ENCODE measurements at places on chromosomes 6 and 20.

GRCh38 chr6:33996120-33996475 is 149.8 kb downstream of the GRM4 start:
- no peak for DNase-seq

GRCh38 chr6:99393366-99393697 is 663 bp downstream of the COQ3 start:
- no peak for DNase-seq

DNA sequence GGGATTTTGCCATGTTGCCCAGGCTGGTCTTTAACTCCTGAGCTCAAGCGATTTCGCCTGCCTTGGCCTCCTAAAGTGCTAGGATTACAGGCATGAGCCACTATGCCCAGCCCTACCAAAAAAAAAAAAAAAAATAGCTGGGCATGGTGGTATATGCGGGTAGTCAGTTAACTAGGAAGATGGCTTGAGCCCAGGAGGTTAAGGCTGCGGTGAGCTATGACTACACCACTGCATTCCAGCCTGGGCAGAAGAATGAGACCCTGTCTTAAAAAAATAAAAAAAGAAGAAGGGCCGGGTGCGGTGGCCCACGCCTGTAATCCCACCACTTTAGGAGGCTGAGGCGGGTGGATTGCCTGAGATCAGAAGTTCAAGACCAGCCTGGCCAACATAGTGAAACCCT is 50.2 kb downstream of the ELOVL2 start:
- no peak for DNase-seq

GRCh38 chr6:322259-322930 is 30.1 kb downstream of the DUSP22 start:
- no peak for DNase-seq

- DNase-seq = no peak
Observed at GRCh38 chr20:6006603-6006949, 47.3 kb downstream of the LRRN4 start.

DNA sequence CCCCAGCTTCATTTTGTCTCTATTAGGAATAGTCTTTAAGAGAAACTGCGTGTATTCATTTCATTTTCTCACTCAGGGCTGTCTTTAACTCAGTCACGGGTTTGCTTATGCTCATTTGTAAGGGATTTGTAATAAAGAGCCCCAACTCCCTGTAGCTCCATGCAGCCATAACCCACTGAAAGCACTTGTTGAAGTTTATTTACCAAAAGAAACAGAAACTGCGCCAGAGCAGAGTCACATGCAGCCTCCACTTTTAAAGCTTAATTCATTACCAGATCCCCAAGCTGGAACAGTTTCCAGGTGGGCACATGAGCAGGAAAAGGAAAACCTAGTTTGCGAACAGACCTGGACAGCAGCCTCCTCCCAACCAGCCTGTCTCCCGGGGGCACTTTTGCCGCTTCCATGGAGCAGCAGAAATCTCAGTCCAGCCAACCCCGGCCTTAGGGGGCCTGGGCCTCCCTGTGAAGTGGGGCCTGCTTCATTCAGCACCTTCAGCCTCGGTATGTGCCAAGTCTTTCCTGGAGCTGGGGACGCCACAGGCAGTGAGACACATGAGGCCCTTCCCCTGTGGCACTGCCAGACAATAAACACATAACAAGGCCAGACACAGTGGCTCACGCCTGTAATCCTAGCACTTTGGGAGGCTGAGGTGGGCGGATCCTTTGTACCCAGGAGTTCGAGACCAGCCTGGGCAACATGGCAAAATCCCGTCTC is 4.5 kb downstream of the BCAS4 start:
- DNase-seq = no peak

DNA sequence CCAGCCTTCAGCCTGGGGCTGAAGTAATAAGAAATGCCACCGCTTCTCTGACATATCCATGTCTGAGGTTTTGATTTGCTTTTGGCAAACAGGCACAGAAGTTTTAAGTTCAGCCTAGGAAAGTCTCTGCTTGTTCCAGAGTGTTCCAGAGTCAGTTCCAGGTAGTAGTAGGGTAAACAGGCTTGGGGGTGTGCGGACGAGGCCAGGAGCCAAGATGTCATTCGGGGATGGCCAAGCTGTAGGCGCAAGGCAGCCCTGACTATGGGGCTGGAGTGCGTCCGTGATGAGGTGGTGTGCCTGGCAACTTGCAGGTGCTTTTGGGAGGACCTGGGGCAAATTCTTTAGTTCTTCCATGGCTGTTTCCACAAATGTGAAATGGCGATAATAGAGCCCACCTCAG is 60.3 kb downstream of the IRF4 start:
- no peak for DNase-seq

GRCh38 chr6:13495112-13495776 is 7.8 kb upstream of the GFOD1 start:
- DNase-seq = no peak

DNA sequence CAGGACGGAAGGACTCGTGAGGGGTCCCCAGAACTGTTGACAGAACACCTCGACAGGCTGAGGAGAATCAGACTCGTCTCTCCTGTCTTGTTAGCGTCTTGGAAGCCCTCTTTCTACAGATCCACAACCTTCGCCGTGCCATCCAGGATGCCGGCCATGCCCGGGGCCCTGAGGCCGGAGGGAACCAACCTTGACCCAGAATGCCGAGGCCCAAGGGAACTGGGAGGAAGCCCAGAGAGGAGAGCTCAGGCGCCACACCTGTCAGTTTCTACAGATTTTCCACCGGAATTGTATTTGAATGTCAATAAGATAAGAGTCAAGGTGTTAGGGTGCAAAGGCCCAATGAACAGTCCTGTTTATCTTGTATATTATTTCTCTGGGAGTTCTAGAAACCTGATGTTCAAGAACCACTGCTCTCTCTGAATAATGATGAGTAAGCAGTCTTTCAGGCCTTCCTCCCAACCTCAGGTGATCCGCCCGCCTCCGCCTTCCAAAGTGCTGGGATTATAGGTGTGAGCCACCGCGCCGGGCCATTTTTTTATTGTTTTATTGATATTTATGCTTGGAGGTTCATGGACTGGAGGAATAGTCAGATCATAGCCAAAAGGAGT is 799 bp upstream of the ME1 start:
- DNase-seq = no peak

GRCh38 chr20:25006431-25007167 is 14.0 kb upstream of the APMAP start:
- no peak for DNase-seq

DNA sequence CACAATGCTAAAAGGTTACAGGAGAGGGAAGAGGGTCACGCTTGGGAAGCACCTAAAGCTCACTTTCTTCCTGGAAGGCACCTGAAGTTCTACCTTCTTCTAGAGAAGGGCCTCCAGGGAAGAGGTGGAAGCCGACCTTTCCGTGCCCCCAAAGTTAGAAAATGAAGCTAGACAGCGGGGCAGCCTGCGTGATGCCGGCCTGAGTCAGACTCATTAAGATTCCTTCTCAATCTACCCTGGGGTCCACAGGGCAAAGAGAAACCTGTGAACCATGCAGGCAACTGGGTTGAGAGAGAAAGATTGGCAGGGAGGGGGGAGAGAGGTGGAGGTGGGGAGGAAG is 54.8 kb upstream of the CCDC167 start:
- no peak for DNase-seq

DNA sequence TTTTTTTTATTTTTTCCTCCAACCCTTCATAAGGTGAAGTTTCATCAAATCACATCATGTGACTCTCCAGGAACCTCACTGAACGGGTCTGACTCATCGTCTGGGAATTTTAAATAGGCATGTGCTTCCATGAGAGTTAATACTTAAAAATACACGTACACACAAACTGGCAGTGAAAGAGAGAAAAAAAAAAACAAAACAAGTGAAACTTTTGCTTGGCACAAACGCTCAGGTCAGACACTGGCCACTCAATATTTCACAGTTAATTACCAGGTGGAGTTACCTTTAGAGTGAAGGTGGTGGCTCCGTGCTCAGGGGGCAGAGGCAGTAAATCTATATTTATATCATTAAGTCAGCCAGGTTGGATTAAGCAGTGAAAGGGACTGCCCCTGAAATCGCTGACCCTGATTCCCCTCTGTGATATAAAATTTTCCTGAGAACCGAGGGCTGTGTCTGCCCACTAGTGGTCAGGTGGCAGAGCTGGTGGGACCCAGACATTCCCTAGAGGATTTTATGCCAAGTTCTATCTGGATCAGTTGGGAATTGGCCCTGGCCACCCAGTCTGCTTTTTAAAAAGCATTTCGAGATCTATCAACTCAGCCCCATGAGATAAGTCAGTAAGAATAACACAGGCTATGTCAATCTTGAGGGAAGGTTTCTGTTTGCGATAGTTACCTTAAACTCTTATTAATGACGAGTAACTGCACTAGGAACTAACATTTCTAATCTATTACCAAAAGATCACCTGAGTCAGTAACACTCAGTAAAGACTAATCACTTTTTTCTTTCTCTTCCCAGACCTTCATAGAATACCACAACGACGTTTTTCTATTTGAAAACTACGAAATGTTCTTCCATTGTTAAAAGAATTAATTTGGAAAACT is 259.1 kb downstream of the HDGFL1 start:
- no peak for DNase-seq

GRCh38 chr20:52593654-52594053 is 378.5 kb upstream of the TSHZ2 start:
- no peak for DNase-seq

- no peak for DNase-seq
Observed at GRCh38 chr6:149686230-149686629, 31.7 kb downstream of the LATS1 start.

GRCh38 chr6:32637219-32637880 is at the start of gene HLA-DQA1:
Gene HLA-DQA1, plus strand, starts transcription at chr6:32637406. Its CDS starts 53 bp downstream, at chr6:32637459.
- no peak for DNase-seq

DNA sequence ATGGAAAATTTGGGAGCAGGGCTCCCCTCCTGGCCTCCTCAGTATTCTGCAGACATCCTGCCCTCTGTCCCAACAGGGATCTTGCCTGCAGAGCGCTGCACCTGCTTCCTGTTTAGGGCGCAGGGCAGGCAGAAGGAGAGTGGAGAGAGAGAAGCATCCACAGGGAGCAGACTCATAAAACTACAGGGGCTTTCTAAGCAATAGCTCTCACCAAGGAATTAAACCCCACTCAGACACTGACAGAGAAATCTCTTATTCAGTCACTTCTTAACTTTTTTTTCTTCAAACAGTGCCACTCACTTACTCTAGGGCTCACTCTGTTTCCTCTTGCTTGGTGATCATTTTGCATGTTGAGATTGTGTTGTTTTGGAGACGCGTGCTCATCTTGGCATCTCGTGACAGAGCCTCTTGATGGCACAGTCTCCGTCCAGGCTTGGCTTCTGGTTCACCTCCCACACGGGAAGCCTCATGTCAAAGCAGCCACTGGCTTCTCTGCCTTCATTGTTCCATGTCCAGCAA is 153.1 kb upstream of the INSM1 start:
- DNase-seq = no peak

- no peak for DNase-seq
Observed at GRCh38 chr6:30954631-30955366, 14.0 kb downstream of the MUCL3 start.

GRCh38 chr6:91704531-91704930 is 1117.7 kb upstream of the MAP3K7 start:
- no peak for DNase-seq

DNA sequence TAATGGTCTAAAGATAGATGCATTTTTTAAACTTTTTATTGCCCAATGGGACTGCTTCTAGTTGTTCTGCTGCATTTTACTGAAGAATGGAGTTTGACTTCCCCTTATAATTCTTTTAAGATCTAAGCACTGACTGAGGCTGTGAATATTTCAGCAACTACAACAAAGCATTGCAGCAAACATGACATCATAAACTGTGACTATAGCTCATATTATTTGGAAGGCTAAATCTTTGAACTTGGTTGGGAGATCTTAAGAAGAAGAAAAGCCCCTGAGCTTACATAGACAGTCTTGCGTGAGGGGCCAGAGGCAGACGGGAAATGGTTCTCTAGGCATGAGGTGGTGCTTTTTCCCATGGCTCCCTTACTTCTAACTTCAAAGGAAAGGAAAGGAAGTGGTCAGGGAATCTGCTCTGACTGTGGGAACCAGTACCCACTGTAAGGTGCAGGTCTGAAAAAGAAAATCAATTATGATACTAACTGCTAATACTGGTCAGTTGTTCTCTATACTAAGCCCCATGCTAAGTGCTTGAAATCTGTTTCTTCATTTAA is 14.8 kb downstream of the HEY2 start:
- DNase-seq = no peak

- no peak for DNase-seq
Observed at GRCh38 chr20:38885357-38885756, 40.9 kb upstream of the FAM83D start.

DNA sequence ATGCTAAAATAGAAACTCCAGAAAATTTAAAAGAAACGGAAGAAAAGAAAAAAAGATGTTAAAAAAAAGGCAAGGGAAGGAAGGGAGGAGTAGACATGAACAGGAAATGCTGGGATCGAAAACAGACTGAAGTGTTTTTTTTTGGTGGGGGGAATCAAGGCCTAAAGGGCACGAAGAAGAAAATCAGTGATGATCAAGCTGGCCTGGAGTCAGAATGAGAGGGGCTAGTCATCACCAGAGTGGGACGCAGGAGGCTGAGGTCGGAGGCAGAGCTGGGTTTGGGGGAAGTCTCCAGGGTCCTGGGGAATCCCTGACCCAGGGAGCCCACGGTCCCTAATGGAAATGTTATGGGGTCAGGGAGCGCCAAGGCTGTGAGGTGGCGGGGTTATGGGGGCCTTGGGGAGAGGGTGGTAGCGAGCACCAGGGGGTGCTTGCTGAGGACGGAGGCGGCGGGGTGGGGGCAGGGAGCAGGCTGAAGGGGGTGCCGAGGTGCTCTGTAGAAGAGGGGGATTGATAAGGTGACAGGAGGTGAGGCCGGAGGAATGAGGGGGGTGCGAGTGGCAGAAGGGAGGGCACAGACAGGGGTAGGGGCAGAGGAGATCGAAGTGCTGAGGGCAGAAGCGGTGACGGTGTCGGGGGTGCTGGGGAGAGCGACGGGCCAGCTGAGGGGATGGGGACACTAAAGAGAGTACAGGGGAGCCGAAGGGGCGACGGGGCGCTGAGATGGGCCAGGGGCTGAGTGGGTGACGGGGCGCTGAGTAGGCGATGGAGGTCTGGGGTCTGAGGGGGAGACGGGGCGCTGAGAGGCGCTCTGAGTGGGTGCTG is 684 bp downstream of the ZNFX1 start:
- DNase-seq = no peak

- no peak for DNase-seq
Observed at GRCh38 chr6:48123601-48124000, 12.6 kb upstream of the PTCHD4 start.

DNA sequence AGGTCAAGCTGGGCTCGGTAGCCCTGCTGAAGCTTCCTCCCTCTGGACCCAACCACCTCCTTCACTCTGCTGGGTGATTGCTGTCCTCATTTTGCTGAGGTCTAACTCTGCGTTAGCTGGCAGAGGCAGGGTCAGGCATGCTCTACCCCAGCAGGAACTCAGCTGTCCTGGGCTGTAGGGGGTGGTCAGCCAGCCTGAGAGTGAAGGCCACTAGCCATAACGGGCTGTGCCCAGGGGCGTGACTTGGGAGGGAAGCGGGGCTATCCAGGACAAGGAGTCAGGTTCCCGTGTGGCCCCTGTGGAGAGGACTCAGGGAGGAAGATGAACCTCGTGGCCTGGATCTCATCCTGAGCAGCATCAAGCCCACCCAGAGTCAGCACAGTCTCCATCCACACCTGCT is 761 bp downstream of the CST5 start:
- DNase-seq = no peak

- no peak for DNase-seq
Observed at GRCh38 chr6:83592770-83593394, 80.5 kb downstream of the PRSS35 start.
